Tibial nerve (tissue), 4 donors: ENCODE measurements at places on chromosomes 5 and 9. TPM values are rescaled to one million over a fixed set of nuclear protein-coding genes. Genes with fewer than 3 reads are reported as not detected.

- peak overlapping the region; percentile 90 for H3K27ac ChIP-seq
- H3K4me3 ChIP-seq, result peak overlapping the region; percentile 41
- peaks cover 28% of the 10 kb centered on the region for H3K4me1 ChIP-seq
- DNase-seq, result peak; percentile 72
- no peaks in the 10 kb centered on the region for H3K27me3 ChIP-seq
Measured at GRCh38 chr5:177366528-177367322, 9.0 kb downstream of the RGS14 start.

DNA sequence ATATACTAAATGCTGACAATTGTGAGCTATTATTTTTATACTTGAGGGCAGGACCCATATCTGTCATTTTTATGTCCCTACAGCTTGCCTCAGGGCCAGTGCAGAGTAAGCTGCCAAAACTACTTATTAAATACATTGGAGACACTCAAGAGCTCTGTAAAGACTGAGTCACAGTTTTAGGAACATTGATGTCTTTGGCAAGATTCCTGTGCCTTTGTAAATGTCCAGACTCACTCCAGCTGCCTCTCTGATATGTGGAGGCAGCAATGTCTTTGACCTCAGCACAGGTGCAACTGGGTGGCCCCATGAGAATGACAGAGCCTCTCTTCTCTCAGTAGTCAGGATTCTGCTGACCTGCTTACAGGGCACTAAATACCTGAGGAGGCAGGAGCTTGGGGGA is 363.2 kb downstream of the OSTF1 start:
- H3K4me3 ChIP-seq, result no peak overlapping the region
- no peaks in the 10 kb centered on the region for H3K27me3 ChIP-seq
- no peak for DNase-seq
- H3K4me1 ChIP-seq, result no peaks in the 10 kb centered on the region
- H3K36me3 ChIP-seq, result no peaks in the 10 kb centered on the region
- H3K27ac ChIP-seq, result no peak overlapping the region

GRCh38 chr9:114454652-114455051 is 50.6 kb downstream of the WHRN start:
- H3K4me3 ChIP-seq, result no peak overlapping the region
- no peak for DNase-seq
- no peaks in the 10 kb centered on the region for H3K36me3 ChIP-seq
- H3K4me1 ChIP-seq, result peaks cover 13% of the 10 kb centered on the region

GRCh38 chr5:57642066-57642465 is 159.5 kb upstream of the ACTBL2 start:
- H3K27me3 ChIP-seq, result no peaks in the 10 kb centered on the region
- H3K36me3 ChIP-seq, result no peaks in the 10 kb centered on the region
- DNase-seq, result no peak
- no peak overlapping the region for H3K27ac ChIP-seq
- H3K4me1 ChIP-seq, result no peaks in the 10 kb centered on the region

- no peak for DNase-seq
- H3K27me3 ChIP-seq, result no peaks in the 10 kb centered on the region
- no peaks in the 10 kb centered on the region for H3K4me1 ChIP-seq
- no peak overlapping the region for H3K4me3 ChIP-seq
- H3K36me3 ChIP-seq, result no peaks in the 10 kb centered on the region
- no peak overlapping the region for H3K27ac ChIP-seq
Measured at GRCh38 chr9:130990306-130990977, 18.5 kb upstream of the LAMC3 start.

GRCh38 chr9:75282047-75282446 is 193.7 kb downstream of the OSTF1 start:
- no peaks in the 10 kb centered on the region for H3K27me3 ChIP-seq
- no peak overlapping the region for H3K4me3 ChIP-seq
- no peaks in the 10 kb centered on the region for H3K36me3 ChIP-seq
- no peaks in the 10 kb centered on the region for H3K4me1 ChIP-seq
- DNase-seq, result no peak
- no peak overlapping the region for H3K27ac ChIP-seq

GRCh38 chr9:93902780-93903655 is 52.1 kb downstream of the BARX1 start:
- H3K4me3 ChIP-seq, result no peak overlapping the region
- H3K27ac ChIP-seq, result no peak overlapping the region
- no peaks in the 10 kb centered on the region for H3K4me1 ChIP-seq
- no peaks in the 10 kb centered on the region for H3K36me3 ChIP-seq

GRCh38 chr5:173901705-173902104 is 13.6 kb downstream of the CPEB4 start:
- DNase-seq, result no peak
- no peaks in the 10 kb centered on the region for H3K36me3 ChIP-seq
- peaks cover 12% of the 10 kb centered on the region for H3K4me1 ChIP-seq
- H3K4me3 ChIP-seq, result no peak overlapping the region
- no peaks in the 10 kb centered on the region for H3K27me3 ChIP-seq

DNA sequence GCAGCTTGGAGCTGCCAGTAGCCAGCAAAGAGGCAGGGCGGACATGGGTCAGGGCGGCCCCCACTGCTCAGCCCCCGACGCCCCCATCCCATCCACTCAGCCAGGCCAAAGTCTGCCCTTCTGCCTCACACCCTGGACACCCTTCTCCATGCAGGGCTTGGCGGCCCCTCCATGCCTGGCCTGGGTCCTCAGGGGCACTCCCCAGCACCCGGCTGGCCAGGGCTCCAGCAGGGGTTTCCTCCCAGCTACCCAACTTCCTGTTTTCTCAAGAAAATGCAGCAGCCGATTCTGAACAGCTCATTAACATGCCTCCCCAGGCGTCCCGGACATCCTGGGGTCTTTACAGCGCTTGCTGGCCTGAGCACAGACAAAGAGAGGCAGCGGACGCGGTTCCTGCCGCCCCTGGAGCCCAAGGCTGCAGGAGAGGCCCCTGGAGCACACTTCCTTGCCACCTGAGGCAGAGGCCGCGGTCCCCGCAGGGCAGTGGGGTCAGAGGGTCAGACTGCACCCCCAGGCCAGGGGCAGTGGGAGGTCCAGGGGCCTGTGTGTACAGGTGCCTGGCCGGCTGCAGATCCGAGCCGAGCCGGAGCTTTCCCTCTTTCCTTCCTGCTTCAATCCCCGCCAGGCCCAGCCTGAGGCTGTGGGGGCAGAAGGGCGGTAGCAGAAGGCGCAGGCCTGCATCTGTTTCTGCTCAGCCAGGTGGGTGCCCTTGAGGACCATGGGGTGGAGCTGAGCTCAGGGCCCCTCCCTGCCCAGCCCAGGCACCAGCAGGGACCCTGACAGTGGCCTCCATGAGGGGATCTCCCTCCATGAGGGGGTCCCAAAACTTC is 18.7 kb upstream of the NRARP start:
- no peak for DNase-seq
- no peak overlapping the region for H3K27ac ChIP-seq
- no peak overlapping the region for H3K4me3 ChIP-seq

DNA sequence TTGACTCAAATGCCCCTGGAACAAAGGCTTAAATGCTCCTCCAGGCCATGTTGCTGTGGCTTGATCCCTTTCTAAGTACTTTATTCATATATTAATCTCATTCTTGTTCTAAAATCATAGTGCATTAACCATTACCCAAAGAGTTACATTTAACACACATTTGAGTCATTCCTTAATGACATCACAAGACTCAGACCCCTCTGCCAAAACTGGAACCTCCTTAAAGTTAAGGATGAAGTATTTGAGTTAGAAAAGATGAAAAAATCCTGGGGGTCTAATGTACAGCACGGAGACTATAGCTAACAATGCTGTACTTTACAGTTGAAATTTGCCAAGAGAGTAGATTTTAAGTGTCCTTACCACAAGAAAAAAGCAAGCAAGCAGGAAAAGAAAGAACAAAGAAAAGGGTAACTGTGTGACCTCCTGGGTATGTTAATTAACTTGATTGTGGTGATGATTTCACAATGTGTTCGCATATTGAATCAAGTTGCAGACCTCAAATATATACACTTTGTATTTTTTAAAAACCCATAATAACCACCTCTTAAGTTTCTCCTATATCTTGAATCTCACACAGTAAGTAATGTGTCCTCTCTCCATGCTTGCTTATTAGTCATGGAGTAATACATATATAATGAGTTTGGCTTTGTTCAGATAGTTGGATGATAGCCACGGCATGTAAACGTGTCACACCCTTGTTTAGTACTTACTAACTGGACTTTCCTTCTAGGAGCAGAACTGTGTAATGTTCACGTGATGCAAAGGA is 376.9 kb downstream of the SEMA5A start:
- no peak overlapping the region for H3K4me3 ChIP-seq
- H3K4me1 ChIP-seq, result peaks cover 5% of the 10 kb centered on the region
- DNase-seq, result no peak
- no peaks in the 10 kb centered on the region for H3K36me3 ChIP-seq

DNA sequence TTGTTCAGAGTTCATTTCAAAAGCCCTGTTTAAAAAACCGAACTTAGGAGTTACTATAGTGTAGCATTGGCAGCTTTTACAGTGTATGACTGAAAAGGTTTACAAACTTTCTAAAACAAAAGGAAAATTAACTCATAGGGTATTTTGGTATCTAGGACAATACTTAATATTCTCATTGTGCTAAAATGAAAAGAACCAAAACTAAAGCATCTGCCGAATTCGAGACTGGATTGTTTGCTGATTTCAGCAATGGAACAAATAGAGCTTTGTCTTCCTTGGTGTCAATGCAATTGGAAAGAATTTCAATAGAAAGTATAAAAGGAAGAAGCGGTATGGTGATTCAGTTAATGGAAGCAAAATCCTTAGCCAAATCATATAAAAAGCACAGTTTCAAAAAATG is 254.1 kb downstream of the SLF1 start:
- peaks cover 3% of the 10 kb centered on the region for H3K36me3 ChIP-seq
- no peak for DNase-seq
- H3K4me1 ChIP-seq, result no peaks in the 10 kb centered on the region

DNA sequence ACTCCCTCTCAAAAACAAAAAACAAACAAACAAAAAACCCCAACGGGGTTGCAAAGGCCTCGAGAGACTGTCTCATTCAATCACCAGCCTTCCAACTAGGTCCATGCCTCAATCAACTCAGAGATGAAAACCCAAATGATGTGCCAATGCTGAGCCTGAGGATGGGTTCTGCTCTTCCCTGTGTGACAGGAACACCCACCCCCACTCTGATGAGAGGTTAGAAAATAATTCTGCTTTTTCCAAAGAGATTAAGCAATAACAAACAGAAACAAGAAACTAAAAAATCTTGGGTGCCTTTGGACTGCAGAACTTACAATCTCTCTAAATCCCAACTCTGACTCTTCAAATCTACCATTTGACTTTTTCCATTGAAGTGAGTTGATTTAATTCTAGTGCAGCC is 25.5 kb upstream of the FBP1 start:
- H3K4me1 ChIP-seq, result no peaks in the 10 kb centered on the region
- no peaks in the 10 kb centered on the region for H3K36me3 ChIP-seq
- DNase-seq, result no peak
- no peaks in the 10 kb centered on the region for H3K27me3 ChIP-seq

- H3K27me3 ChIP-seq, result no peaks in the 10 kb centered on the region
- no peaks in the 10 kb centered on the region for H3K36me3 ChIP-seq
- no peak for DNase-seq
- no peak overlapping the region for H3K4me3 ChIP-seq
- H3K4me1 ChIP-seq, result no peaks in the 10 kb centered on the region
Measured at GRCh38 chr5:31626156-31626555, 12.8 kb upstream of the PDZD2 start.

DNA sequence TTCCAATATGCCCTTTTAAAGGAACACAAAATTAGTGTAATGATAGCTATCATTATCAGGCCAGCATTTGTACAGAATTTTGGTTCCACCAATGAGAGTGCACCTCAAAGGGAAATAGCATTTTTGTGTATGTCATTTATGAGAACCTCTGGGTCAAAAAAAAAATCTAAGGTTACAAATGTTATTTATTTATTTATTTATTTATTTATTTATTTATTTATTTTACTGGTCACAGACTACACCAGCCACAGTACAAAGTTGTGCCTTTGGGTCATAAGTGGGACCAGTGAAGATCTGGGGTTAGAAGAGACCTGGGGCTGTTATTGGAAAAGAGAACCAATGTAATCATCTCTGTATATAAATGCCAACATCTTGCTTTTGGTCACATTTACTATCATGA is 523.9 kb downstream of the CETN3 start:
- no peak overlapping the region for H3K27ac ChIP-seq
- H3K27me3 ChIP-seq, result no peaks in the 10 kb centered on the region
- no peaks in the 10 kb centered on the region for H3K4me1 ChIP-seq
- H3K4me3 ChIP-seq, result no peak overlapping the region
- DNase-seq, result no peak

- no peak for DNase-seq
- no peaks in the 10 kb centered on the region for H3K27me3 ChIP-seq
- no peak overlapping the region for H3K27ac ChIP-seq
Measured at GRCh38 chr5:66904189-66904588, 292.4 kb downstream of the CD180 start.

GRCh38 chr5:116938488-116938887 is 363.9 kb upstream of the SEMA6A start:
- no peaks in the 10 kb centered on the region for H3K27me3 ChIP-seq
- no peak overlapping the region for H3K27ac ChIP-seq
- H3K4me3 ChIP-seq, result no peak overlapping the region
- H3K36me3 ChIP-seq, result no peaks in the 10 kb centered on the region
- DNase-seq, result no peak

- no peak for DNase-seq
- no peaks in the 10 kb centered on the region for H3K4me1 ChIP-seq
- H3K27me3 ChIP-seq, result no peaks in the 10 kb centered on the region
- H3K27ac ChIP-seq, result no peak overlapping the region
Measured at GRCh38 chr5:151562019-151562707, 29.0 kb downstream of the FAT2 start.

The STC2 gene
- 1.0 TPM for total RNA-seq

The PCDHA9 gene
- total RNA-seq, result 0.44 TPM

The PCDHB11 gene
- total RNA-seq, result 7.4 TPM

The MEF2C gene
- 40.8 TPM for total RNA-seq

The SPATA31D1 gene
- total RNA-seq, result not detected
